ENCODE measurements at places on chromosomes 6 and 20.

DNA sequence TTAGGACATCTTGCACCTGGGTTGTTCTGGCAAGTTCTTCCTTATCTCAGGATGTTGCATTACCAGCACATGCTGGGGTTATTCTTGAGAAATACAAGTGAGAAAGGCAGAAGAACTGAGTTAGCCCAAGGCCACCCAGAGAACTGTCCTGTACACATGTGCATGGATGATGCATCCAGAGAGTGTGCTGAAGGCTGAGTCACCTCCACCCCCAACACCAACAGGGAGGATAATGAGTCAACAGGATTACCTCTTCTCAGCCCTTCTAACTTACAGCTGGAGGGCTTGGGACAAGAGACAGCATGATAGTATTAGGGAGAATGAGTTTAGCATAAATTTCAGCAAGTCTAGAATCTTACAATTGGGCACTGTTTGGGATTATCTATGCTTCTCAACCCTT is 8.5 kb downstream of the SCGN start:
- no peak for DNase-seq

GRCh38 chr6:75415804-75416203 is 77.8 kb downstream of the FILIP1 start:
- no peak for DNase-seq

- no peak for DNase-seq
These were observed 18.4 kb downstream of the PKIG start for GRCh38 chr20:44600758-44601201.

DNA sequence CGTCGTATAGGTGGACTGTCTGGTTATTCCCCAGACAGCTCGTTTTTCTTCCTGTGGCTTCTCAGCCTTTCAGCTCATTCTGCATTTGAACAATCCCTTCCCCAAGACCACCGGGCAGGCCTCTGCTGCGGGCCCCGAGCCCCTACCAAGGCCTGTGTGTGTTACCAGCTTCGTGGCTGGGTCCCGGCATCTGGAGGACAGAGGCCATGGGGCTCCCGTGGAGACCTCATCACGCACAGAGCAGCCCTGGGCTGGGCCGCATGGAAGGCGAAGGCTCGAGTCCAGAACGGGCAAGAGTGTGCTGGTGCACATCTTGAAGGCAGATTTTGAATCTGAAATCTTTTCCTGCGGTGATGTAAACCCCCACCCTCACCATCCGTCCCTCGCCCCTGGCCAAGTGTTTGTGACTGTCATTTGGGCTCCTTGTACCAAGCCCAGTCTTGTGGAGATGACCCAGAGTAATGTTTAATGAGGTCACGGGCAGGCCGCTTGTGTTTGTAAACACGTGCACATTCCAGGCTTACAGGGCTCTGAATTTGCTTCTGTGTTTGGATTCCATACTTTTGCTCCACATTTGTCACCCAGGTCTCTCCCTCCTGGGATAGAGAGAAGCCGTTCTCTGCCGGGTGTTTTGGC is 119.6 kb downstream of the CDH4 start:
- no peak for DNase-seq

- DNase-seq: no peak
These were observed 4.1 kb downstream of the CALHM6 start for GRCh38 chr6:116465246-116465645.

Data from DMS 273 treated with DMSO at 0.1 percent for 48 hours (cell line).